T-helper 2 cell (primary cell): ENCODE measurements at places on chromosomes 11 and 22.
A peak's percentile ranks its signal among the peaks of the same experiment; 100 is the strongest.

- DNase-seq, result no peak
Observed at GRCh38 chr11:93166194-93166593, 31.6 kb downstream of the SLC36A4 start.

- no peak for DNase-seq
Observed at GRCh38 chr11:76578654-76579055, 91.9 kb downstream of the LRRC32 start.

GRCh38 chr22:29269230-29269604, 1.1 kb downstream of the EWSR1 start:
- DNase-seq, result no peak

GRCh38 chr11:1241706-1242105, 18.8 kb downstream of the MUC5B start:
- no peak for DNase-seq

- DNase-seq, result no peak
Observed at GRCh38 chr11:133993107-133993506, 36.3 kb upstream of the IGSF9B start.

DNA sequence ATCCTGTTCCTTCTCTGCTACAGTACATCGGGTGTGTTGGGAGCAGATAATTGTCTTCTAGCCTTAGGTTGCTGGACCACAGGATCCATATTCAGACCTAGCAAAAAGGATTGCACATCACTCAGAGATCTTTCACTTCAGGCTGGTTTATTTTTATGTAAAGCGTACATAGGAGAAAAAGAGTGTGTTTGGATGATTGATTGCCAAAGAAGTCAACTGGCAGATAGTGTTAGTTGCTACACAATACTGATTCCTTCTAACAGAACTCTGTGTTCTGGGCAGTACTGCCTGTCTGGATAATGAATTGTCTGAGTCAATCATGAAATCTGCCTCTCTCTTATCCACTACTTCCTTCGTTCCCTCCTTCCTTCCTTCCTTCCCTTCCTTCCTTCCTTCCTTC, 31.0 kb upstream of the PGM2L1 start:
- no peak for DNase-seq

DNA sequence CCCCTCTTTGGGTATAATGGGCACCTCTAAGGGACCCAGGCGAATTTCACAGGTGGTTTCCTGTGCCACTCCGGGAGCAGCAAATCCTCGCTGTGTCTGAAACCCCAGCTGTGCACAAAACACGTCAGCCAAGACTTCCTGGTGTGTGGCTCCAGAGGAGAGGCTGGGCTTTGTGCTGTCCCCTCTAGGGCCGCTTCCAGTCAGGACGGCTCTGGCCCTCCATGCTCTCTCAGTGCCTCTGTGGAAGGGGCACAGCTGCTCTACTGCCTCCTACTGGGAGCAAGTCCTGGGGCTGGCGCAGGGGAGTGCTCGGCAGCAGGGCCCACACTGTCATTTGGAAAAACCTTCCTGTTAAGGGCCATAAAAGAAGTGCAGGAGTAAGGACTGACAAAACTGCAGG, 23.7 kb upstream of the ARFGAP3 start:
- no peak for DNase-seq

DNA sequence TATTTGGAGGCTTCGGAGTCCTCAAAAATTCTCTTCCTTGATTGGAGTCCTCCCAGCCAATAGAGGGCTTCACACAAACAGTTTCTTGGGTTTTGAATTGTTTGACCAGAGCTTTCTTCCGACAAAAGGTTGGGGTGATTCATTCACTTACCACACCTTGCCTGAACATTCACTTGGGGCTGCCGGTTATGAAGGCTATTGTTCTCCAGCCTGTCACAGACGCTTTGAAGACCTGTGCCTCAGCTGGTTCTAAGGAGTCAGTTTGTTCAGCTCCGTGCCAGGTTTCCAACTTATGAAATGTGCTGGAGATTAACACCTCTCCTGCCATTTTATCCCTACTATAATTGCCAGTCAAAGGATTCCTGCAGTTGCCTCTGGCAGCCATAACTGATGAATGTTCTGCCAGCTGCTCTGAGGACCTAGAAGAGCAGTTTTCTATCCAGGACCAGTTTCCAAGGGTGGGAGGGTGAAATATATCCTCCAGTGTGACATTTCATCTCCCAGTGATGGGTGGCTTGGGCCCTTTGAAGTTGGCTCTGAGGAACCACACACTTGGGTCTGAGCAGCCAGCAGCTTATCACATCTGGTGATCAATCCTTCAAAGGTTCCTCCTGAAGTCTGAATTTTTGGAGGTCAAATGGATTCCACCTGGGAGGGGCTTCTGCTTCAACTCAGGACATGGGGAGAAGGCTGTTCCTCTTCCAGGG, 31.4 kb downstream of the LIMK2 start:
- DNase-seq, result no peak

- no peak for DNase-seq
Observed at GRCh38 chr11:68545796-68546195, 85.2 kb downstream of the PPP6R3 start.

GRCh38 chr11:71946144-71946571, 17.3 kb downstream of the RNF121 start:
- no peak for DNase-seq

DNA sequence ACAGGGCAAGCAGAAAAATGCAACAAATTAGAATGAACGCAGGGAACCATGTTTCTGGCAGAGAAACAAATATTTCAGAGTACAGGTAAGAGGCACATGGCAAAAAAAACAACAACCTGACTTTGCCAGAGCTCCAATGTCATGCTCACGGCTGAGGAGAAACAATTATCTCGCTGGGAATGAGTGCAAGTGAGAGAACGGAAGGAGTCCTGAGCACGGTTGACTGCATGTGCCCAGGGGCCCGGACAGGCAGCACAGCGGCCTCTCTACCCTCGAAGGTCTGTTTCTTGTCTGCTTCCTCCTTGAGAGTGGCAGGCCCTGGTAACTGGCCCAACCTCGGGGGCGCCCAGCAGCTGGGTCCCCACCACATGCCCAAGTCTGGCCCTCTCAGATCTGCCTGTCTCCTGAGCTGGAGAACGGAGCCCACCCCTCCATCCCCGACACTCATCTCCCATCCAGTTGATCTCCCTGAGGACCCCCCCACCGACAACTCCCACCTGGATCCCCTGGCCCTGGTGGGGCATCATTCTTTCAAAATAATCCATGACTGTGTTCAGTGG, 24.6 kb upstream of the RTN4R start:
- no peak for DNase-seq

DNA sequence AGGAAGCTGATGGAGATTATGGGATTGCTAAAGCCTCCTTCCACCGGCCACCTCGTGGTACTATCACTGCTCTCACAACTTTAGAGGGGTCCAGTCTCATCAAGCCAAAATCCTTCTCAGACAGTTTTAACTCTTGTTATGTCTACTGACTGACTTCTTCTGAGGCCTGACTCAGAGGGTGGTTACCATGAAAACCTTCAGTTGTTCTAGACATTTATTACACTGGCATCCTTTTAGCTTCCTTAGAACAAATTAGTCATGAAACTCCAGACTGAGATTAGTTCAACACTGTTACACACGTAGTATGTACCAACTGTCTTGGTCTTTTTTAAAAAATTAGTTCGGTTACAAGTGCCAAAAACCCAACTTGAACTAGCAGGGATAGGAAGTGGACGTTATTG, 7.5 kb downstream of the DIXDC1 start:
- DNase-seq, result peak; percentile 51

DNA sequence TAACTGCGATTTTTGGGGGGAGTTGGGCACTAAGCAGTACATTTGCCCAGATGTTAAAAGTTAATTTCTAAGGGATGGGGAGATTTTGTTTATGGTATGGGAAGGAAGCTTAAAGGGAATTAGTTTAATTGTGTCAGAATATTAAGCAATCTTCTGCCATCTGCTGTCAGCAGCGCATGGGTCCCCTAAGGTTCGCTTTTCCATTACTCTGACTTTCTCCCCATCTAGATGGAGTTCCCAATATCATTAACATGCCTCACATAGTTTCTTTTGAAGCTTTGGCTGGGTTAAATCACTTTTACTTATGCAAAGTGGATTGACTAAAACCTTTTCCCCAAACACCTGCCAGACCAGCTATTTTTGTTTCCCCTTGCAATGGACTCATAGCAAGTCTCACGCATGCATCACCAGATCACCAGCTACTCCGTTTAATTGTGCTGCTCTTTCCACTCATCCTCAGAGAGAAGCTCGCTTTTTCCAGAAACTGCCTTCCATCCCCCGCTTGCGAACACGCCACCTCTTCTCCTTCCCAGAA, 172.7 kb downstream of the FAT3 start:
- no peak for DNase-seq

DNA sequence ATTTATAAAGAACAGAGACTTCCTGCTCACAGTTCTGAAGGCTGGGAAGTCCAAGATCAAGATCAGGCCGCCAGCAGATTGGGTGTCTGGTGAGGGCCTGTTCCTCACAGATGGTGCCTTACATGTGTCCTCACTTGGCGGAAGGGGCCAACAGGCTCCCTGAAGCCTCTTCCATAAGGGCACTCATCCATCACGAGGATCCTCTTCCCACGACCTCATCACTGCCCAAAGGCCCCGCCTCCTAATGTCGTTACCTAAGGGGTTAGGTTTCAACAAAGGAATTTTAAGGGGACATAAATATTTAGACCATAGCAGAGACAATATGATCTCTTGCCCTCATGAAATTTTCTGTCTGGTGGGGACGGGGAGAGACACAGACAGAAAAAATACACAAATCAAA, 18.6 kb downstream of the TP53AIP1 start:
- DNase-seq, result no peak

- DNase-seq, result no peak
Observed at GRCh38 chr11:93000511-93001476, 31.3 kb downstream of the MTNR1B start.

DNA sequence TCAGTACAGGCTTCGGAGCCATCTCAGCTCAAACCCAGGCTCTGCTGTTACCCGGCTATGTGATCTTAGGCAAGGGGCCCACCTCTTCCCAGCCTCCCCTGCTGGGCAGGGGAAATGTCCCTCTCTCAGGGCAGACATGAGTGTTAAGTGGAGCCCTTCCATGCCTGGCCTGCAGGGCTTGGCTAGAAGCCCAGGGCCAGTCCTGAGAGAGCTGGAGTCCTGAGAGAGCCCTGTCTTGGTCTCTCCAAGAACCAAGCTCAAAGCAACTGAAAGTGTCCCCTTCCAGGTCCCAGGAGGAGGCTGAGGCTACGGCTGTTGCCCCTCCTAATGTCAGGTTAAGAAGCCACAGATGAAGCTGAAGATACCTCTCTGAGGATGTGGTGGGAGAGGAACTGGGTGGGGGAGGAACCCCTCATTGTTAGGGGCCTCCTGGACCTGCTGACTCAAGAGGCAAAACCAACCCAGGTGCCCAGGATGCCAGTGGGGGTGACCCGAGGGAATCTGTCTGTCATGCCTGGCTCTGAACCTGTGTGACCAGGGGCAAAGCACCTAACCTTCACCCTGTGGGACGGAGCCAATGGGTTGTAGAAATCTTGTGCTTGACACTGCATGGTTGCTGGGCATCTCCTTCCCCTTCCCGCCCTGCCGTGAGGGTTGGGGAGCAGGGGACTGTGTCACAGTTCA, 4.2 kb downstream of the ZP1 start:
- DNase-seq, result no peak

- DNase-seq, result no peak
Observed at GRCh38 chr11:19979519-19979845, 180.8 kb downstream of the DBX1 start.

GRCh38 chr11:71530602-71531001, 3.5 kb downstream of the KRTAP5-7 start:
- no peak for DNase-seq

DNA sequence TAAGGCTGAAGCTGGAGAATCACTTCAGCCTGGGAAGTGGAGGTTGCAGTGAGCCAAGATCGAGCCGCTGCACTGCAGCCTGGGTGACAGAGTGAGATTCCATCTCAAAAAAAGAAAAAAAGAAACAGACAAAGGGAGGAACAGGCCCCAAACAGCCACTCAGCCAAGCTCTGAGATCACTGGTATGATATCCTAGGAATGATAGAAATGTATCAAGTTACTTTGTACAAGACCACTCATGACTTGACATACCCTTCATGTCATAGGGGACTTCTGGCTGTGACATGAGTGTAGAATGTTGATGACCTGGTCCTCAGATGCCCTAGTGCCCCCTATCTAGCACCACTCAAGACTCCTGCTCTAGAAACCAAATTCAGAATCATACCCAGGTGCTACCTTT, 216.5 kb downstream of the NAV2 start:
- no peak for DNase-seq

DNA sequence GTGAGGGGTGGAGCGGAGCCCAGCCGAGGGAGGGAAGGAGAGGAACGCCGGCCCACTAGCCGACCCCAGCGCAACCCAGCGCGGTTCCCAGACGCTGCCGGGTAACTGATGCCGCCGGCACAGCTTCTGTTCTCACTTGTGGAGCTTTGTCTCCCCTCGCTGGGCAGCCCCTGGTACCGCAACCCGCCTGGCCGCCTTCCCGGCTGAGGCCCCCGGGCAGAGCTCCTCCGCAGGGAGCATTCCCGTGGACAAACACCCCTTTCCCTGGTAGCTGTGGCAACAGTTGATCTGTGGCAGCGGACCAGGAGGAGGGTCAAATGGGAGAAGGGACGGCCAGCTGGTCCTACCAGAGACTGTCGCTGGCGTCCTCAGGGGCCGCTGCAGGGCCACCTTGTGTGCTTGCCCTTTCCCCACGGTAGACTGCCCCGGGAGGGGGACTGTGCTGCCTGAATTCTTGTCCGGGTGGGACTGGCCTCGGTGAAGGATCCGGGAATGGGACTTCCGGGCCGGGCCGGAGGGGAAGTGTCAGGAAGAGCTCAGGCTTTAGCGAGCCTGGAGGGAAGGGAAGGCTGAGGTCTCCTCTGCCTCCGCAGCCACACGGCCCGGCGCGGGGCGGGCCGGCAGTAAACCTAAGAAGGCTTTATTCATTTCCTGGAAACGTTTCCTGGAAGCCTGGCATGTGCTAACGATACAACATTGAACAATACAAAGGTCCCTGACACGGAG, 468.0 kb downstream of the OPCML start:
- DNase-seq, result no peak

- DNase-seq, result no peak
Observed at GRCh38 chr11:130272336-130272735, 42.4 kb downstream of the ZBTB44 start.

DNA sequence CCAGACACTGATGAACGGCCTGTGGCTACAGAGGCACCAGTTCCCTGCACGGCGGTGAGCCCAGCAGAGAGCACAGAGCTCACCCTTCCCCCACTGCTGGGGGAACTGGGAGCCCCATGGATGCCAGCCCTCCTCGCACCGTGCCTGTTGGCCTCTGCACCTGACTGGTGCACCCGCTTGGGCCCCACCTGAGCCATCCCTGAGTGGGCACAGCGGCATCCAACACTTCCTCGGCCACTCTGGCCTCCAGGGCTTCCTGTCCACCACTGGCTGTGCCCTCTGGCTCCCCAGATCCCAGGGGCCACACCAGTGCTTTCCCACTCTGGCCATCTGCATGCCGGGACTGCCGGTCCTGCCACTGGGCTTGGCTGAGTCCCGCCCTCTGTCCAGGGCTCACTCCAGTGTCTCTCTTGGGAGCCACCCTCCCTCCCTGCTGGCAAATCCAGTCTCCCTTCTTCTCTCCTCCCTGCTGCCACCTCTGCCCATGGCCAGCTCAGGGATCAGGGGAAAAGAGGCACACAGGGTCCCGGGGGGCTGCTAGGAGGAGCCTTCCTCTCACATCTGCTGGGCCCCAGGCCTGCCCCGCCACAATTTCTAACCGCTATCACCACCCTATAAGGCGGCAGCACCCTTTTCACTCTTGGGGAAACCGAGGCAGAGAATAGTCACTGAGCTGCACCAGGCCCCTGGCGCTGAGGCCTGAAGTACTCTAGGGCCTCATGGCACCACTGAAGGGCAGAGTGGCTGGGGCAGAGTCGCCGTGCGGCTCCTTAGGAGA, 33.0 kb downstream of the GNB1L start:
- DNase-seq, result no peak
